ENCODE measurements at places on chromosomes 2 and 18.

DNA sequence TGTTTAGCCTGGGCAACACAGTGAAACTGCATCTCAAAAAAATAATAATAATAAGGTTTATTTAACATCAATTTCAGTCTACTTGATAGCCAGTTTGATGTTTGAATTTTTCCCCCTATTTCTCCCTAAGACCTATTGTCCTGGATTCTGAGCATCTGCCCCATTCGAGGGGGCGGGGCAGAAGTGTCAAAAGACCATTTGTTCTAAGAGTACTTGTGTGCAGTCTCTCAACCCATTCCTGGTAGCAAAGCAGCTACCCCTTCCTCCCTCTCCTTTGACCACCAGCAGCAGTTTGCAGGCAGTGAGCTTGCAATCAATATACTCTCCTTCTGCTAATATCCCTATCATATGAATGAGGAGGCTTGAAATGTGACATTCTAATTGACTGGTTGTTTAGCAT, 71.9 kb downstream of the VWC2L start:
- no peak for DNase-seq

- no peak for DNase-seq
Observed at GRCh38 chr2:158187908-158188307, 86.2 kb downstream of the UPP2 start.

GRCh38 chr2:17010104-17010503, 344.5 kb upstream of the CYRIA start:
- no peak for DNase-seq

DNA sequence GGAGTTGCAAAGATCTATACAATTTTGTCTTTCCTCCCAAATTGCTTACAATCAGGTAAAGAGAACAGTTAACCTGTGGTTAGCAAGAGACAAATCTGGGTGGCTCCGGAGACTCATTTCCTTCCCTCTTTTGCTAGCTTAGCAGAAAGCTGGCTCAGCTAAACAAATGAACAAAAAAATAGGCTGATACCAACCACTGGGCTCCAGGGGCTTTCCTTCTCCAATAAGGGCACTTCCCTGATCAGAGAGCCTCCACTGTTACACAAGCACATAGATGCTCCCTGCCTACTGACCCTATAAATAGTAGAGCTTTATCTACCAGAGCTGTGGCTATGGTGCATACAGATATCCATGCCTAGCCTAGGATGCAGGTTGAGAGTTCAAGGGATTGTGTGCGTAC, 90.1 kb upstream of the ARL5A start:
- peak; percentile 65 for DNase-seq

DNA sequence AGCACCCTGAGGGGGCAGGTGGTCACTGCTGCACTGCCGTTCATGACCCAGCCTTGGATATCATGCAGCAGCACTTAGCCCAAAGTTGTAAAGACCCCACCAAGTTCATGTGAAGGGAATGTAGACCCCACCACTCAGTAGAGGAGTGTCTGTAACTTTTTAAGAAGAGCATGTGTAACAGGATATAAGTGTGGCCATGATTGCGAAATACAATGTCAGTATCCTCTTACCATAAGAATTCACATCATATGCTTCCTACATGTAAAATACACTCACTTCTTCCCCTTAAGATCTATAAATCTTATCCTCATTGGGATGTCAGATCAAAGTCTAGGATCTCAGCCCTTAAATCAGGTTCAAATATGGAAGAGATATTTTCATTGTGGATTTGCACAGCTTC, 276.9 kb downstream of the PTPRM start:
- DNase-seq = no peak

GRCh38 chr18:22634464-22634863, 216.7 kb upstream of the CTAGE1 start:
- DNase-seq = no peak

DNA sequence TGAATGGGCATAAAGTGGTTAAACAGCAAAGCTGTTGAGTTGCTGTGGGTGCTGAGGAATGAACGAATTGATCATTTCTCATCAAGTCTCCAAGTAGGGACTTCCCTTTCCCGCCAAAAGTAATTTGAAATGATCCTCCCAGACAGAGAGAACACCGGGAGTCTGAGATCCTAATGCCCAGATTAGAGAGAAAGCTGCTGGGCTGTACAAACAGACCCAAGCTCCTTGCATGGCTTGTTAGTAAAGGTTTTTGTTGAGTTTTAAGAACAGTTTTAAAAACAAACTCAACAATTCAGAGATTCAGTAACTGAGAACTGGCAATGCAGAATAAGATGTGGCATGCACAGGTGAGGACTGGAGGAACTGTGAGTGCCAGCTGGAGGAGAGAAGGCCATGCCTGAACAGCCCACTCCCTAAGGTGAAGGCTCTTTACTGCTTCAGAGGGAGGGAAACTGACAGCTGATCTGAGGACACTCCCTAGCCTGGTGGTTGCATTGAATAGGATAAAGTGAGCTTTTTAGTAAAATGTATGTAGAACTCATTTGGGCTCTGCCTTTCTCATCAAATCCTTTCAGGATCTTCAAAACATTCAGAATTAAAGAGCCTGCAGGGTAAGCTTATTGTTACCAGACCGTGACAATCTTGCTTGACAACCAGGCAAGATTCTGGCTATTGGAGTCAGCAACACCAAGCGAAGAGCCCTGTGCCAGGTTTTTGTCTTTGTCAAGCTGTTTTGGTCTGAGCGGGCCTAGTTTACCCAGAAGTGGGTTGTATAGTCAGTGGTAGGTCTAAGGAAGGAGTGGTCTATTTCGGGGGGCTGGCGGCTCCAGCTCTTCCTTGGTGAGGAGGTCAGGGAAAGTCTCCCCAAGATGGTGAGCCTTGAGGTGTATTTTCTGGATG, 63.2 kb upstream of the IGFBP5 start:
- no peak for DNase-seq

GRCh38 chr2:234533626-234534025, 36.7 kb upstream of the ARL4C start:
- DNase-seq = no peak

- DNase-seq = no peak
Observed at GRCh38 chr2:28471214-28471613, 24.6 kb upstream of the PLB1 start.

GRCh38 chr2:120935339-120936313, 200.0 kb downstream of the GLI2 start:
- DNase-seq = no peak

DNA sequence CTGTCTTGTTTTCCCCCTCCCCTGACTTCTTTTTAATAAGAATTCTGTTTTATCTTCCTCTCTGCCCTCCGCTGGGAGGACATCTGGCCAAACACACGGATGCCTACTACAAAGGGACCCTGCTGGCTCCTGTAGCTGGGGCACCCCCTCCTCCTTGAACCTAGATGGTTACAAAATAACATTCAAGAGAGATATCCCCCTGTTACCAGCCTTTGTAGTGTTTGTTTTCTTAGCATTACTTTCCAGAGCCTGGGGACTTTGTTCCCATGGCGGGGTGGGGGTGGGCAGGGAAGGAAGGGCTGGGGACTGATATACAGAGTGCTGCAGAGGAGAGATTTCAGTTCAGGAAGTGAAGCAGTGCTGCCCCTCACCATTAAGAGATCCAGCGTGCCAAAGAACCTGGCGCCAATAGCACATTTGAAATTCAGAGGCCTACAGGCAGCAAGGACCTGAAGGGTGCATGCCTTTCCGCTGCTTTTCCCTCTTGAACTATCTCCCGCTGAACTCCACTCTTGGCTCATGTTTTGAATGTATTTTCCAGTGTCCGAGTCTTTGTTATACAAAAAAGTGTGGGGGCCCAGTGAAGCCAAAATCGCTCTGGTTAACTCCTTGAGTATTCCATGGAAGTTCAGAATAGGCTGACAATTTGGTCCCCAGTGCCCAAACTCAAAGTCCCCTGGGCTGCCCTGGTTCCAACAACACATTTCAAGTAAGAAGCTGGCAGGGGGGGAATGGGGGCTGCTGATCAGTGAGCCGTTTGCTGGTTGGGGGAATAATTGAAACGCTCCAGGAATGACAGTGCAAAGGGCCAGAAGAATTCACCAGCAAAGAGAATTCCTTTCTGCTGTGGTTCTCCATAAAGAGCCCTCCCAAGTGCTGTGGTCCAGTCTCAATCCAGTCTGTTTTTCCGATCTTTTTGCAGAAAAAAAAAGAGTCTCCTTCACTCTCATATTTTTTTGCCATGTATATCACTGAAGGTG, 94.8 kb upstream of the THOC1 start:
- no peak for DNase-seq

DNA sequence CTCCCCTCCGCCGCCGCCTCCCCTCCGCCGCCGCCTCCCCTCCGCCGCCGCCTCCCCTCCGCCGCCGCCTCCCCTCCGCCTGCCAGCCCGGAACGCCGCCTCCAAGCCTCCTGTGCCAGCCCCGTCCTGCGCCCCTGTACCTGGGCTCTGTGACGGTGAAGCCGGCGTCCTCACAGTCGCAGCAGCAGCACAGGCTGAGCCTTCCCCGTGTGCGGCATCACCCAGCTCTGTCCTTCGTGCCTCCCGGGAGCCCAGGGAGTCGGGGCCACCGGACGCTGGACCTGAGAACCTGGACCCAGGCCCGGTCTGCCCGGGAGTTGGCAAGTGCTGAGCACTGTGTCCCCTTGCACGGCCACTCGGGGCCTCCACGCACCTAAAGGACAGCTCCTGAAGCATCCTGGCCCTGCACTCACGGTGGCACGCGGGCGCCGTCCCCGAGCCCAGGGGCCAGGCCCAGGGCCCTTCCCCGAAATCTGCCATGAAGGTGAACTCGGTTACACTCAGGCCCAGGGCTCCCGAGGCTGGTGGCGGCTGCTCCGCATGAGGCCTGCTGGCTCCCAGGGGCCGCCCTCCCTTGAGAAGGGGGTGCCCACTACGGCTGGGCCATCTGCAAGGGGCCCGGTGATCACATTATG, 32.9 kb downstream of the RTP5 start:
- DNase-seq = no peak

- DNase-seq = no peak
Observed at GRCh38 chr2:1455466-1455865, 42.2 kb downstream of the TPO start.

DNA sequence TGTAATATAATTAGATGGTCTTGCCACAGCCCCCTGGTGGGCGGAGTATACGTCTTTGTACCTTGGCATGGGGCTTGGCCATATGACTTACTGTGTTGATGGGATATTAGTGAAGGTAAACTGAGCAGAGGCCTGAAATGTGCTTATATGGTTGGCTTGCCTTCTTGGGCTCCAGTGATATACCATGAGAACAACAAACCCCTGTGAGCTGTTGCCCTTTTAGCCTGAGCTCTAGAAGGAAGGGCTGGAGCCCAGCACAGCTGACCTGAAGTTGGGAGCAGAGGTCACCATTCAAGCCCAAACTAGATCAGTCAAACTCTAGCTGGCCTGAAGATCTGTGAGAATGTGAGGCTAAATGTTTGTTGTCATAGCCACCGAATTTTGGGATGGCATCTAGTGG, 75.2 kb upstream of the CD302 start:
- DNase-seq = peak; percentile 49

DNA sequence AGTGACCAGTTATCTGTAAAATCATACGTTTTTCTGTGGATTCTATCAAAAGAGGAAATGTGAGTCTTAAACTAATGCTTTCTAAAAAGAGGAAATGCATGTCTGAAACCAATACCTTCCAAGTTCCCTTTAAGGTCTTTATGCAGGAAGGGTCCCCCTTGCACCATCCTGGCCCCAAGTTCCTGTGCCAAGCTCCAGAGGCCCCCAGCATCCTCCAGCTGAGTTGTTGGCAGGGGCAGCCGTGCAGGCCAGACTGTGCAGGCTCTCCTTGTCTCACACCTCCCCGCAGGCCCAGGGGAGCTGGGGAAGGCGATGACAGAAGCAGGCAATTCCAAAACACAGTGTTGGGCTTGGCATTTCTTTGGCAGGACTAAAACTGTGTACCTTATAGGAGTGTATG, 39.2 kb downstream of the DPYSL5 start:
- peak; percentile 74 for DNase-seq

- peak; percentile 55 for DNase-seq
Observed at GRCh38 chr2:217902379-217903141, 100.2 kb downstream of the TNS1 start.

GRCh38 chr2:232779465-232779864, 3.1 kb upstream of the KCNJ13 start:
- DNase-seq = no peak

- peak; percentile 34 for DNase-seq
Observed at GRCh38 chr2:68911709-68912108, 40.5 kb upstream of the BMP10 start.

DNA sequence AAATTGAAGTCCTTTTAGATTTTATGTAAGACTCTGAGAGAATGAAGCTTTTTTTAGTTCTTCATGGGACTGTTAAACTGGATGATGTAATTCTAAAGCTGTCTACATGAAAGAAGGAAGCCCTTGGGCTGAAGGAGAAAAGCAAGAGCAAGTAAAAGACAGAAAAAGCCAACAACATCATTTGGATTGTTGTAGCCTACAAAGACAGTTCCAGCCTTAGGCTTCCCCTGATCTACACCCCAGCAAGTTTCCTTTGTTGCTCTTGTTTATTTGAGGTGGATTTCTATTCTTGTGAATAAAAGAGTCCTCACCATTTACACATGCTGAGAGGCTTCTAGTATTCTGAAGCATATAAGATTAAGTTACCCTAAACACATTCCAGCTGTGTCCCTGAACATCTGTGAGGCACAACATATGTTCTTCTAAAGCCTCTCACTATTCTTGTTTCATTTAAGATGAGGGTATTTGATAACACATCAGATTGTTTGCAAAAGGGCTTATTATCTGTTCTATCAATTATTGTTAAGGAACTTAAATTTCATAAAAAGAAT, 377.8 kb downstream of the LNPK start:
- DNase-seq = no peak

DNA sequence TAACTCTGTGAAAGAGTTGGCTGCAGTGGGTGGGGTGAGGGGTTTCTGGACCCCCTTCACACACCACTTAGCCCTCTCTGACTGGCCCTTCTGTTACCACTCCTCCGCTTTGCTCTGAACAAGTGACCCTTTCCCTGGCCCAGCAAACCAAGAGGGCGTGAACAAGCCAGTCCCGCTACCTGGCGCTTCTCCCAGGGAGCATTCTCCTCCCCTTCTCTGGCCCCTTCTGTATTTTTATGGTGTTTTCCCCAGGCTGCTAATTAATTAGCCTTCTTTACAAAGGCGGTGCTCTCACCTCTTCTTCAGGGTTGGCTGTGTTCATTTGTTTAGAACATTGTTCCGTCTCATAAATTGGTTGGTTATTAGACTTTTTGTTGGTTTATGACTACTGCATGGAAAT, 180.1 kb downstream of the MGAT5 start:
- DNase-seq = no peak

- no peak for DNase-seq
Observed at GRCh38 chr2:595831-596592, 81.2 kb downstream of the TMEM18 start.

GRCh38 chr18:35711227-35711626, 129.7 kb downstream of the GALNT1 start:
- DNase-seq = no peak

DNA sequence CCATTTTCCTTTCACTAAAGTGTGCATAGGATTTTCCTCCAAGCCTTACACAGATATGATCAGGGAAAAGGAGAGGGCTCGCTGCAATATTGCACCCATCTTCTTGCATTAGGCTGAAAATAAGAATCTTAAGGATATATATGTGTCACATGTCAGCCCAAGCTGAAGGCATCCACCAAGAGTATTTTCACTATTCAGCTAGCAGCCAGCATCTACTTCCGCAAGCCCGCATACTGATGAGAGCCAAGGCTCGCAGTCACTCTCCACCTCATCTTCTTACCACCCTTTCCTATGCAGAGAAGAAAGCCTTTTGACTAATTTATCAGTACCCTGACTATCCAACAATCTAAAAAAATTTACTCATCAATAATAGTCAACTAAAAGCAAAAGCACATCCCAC, 6.1 kb downstream of the TMEM163 start:
- no peak for DNase-seq

GRCh38 chr2:13584020-13584419, 867.3 kb downstream of the TRIB2 start:
- DNase-seq = no peak
